Prostate gland (tissue), 2 donors: ENCODE measurements at places on chromosomes 3 and 15. TPM values are rescaled to one million over a fixed set of nuclear protein-coding genes. Genes with fewer than 3 reads are reported as not detected.

- H3K27me3 ChIP-seq, result no peaks in the 10 kb centered on the region
- H3K27ac ChIP-seq, result peak overlapping the region; percentile 100
- H3K36me3 ChIP-seq, result peaks cover 8% of the 10 kb centered on the region
- peaks cover 34% of the 10 kb centered on the region for H3K4me1 ChIP-seq
- H3K4me3 ChIP-seq, result no peak overlapping the region
- peak; percentile 92 for DNase-seq
These were observed 12.0 kb downstream of the CSRNP1 start for GRCh38 chr3:39141171-39141995.

DNA sequence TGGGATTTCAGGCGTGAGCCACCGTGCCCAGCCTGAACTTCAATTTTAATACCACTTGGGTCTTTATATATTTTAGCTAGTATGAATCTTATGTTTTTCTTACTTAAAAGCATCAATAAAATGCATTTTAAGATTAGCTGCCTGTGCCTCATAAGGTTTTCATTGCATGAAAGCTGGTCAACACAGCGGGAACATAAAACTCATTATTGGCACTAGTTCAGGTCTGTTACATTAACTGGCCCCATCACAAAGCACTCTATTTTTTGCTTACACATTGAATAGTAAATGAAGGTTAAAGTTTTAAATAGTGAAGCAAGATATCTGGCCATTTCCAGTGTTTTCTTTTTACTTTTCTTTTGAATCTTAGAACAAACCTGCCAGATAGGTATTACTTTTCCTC, 145.6 kb upstream of the LYSMD4 start:
- no peaks in the 10 kb centered on the region for H3K27me3 ChIP-seq
- no peaks in the 10 kb centered on the region for H3K36me3 ChIP-seq
- no peak overlapping the region for H3K27ac ChIP-seq

GRCh38 chr3:64306745-64307144, 81.5 kb upstream of the PRICKLE2 start:
- H3K27ac ChIP-seq, result no peak overlapping the region
- no peaks in the 10 kb centered on the region for H3K36me3 ChIP-seq
- no peak overlapping the region for H3K4me3 ChIP-seq
- H3K4me1 ChIP-seq, result no peaks in the 10 kb centered on the region

GRCh38 chr3:73245459-73245858, 184.0 kb downstream of the EBLN2 start:
- no peak overlapping the region for H3K4me3 ChIP-seq
- H3K36me3 ChIP-seq, result no peaks in the 10 kb centered on the region
- no peak overlapping the region for H3K27ac ChIP-seq
- H3K4me1 ChIP-seq, result no peaks in the 10 kb centered on the region

GRCh38 chr3:159604151-159604581, 384.5 kb upstream of the IL12A start:
- H3K27ac ChIP-seq, result no peak overlapping the region
- H3K4me3 ChIP-seq, result no peak overlapping the region
- no peaks in the 10 kb centered on the region for H3K36me3 ChIP-seq
- DNase-seq, result no peak
- no peaks in the 10 kb centered on the region for H3K4me1 ChIP-seq

The MLF1 gene
- total RNA-seq, result 7.1 TPM

DNA sequence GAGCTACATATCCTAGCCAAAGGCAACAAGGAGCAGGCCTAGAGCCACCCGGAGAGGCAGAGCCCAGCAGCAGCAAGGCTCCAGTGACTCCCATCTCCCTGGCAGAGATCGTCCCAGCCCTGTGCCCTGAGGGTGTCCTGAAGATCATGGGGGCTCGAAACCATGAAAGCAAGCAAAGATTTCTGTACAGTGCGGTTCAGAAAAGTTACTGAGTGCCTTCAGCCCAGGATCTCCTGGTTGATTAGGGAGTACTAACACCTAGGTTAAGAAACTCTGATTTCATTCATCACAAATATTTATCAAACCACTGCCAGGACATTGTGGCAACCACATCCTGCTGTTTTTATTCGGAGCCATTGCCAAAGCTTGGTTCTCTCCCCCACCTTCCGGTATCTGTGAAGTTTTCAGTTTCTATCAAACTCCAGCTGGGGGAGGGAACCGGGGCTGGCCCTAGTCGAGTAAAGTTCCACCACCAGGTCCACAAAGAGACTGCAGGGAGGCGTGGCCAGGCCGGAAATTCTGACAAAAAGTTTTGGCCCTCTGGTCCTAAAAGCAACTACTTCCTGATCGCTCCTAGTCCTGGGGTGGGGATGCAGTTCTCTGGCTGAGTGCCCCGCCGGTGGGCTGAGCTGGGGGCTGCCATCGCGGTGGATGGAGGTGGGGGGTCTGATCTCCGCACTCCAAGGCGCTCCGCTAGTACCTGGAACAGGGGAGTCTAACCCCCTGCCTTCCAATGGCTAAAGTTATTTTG, 1.2 kb downstream of the RAB43 start:
- peak overlapping the region; percentile 77 for H3K4me3 ChIP-seq
- no peaks in the 10 kb centered on the region for H3K36me3 ChIP-seq
- H3K27ac ChIP-seq, result peak overlapping the region; percentile 94
- peak; percentile 87 for DNase-seq

The DUOXA1 gene
- total RNA-seq, result 38.8 TPM

The ACKR2 gene
- total RNA-seq, result 0.55 TPM
